ENCODE measurements at places on chromosomes 6 and 20.

- no peak for DNase-seq
Observed at GRCh38 chr6:51283723-51284355, 465.2 kb downstream of the TFAP2B start.

- no peak for DNase-seq
Observed at GRCh38 chr20:61301711-61302525, 49.9 kb downstream of the CDH4 start.

DNA sequence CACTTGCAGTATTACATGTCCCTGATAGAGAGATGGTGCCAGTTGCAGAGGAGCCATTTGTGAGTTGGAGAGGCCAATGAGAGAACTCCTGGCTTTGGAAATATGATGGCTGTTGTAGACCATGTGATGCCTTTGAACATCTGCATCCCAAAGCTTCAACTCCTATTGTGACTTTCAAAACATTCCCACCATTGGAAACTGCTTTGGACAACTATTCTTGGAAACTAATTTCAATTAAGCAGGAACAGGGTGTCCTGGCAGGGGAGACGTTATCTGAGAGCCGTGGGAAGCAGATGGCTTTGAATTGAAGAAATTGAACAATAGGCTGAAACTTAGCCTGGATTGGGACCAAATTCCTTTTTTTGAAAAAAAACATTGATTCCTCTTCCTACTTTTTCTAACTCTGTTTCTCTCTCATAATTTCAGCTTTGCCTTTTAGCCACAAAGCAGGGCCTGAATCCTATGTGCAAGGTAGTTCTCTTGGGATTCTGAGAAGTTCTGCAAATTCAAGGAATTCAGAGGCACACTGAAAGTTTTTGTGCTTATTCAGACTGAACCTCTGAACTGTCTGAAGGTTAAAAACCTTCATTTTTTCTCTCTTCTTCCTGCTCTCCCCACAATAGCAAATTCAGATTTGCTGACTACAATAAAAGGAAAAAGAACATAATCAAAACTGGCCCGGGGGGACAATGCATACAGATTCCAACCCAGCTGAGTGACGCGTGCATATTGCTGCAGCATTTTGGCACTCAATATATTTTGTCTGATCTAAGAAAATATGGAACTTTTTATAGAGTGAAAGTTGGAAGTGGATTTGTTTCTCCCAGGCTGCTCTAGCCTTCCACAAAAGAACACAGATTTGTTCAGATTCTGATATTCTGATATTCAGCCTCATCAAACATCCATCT, 720.4 kb upstream of the CHD6 start:
- no peak for DNase-seq

GRCh38 chr20:39109933-39110818, 148.0 kb downstream of the DHX35 start:
- no peak for DNase-seq

GRCh38 chr6:160080097-160080496, 41.5 kb upstream of the SLC22A1 start:
- DNase-seq: no peak
